Muscle of leg (tissue), 16 donors: ENCODE measurements at places on chromosomes 3 and 15. TPM values are rescaled to one million over a fixed set of nuclear protein-coding genes. Genes with fewer than 3 reads are reported as not detected.
A peak's percentile ranks its signal among the peaks of the same experiment; 100 is the strongest.

GRCh38 chr3:46736006-46736872, 18.6 kb upstream of the PRSS50 start:
- DNase-seq, result no peak

NAALADL2 gene
- 8.7 TPM for polyA plus RNA-seq

- peak; percentile 84 for DNase-seq
These were observed 43.6 kb upstream of the CTSH start for GRCh38 chr15:78988361-78988911.

- DNase-seq, result peak; percentile 32
These were observed 338.1 kb downstream of the GAP43 start for GRCh38 chr3:115961380-115961779.

- peak; percentile 15 for DNase-seq
These were observed 15.9 kb downstream of the PARL start for GRCh38 chr3:183868796-183869195.

RPSA gene
- 2,105 TPM for polyA plus RNA-seq

DNA sequence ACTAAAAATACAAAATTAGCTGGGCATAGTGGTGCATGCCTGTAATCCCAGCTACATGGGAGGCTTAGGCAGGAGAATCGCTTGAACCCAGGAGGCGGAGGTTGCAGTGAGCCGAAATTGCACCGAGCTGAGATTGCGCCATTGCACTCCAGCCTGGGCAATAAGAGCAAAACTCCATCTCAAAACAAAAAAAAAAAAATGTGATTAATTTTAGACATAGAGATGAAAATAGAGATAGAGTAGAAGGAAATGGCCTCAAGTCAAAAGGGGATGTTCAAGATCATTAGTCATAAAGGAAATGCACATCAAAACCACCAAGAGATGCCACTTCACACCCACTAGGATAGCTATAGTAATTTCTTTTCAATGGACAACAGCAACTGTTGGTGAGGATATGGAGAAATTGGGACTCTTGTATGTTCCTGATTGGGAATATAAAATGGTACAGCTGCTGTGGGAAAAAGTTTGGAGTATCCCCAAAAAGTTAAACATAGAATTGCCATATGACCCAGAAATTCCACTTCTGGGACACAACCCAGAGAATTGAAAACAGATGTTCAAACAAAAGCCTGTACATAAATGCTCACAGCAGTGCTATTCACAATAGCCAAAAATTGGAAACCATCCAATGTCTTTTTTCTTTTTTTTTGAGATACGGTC, 55.4 kb downstream of the ABHD2 start:
- peak; percentile 98 for DNase-seq

DNA sequence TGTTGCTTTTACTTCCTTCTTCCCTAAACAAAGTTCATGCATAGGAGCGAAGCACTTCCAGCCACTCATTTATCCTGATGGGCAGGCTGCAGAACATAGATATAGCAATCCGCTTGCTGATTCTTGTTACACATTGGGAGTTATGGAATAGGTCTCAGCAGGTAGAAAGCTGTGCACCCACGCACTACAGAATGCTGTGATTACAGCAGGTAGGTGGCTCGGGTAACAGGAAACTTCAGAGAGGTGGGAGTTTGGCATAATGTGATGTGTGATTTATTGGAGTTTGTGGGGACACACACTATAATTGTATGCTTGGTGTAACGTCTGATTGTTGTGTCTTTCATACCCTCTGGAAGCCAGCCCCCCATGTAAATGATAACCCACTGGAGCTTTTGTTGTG, 99.2 kb upstream of the MEIS2 start:
- no peak for DNase-seq

- no peak for DNase-seq
These were observed 109.1 kb upstream of the TNFAIP8L3 start for GRCh38 chr15:51203797-51204196.

- peak; percentile 72 for DNase-seq
These were observed 38.3 kb downstream of the MYH15 start for GRCh38 chr3:108472001-108472591.

- peak; percentile 85 for DNase-seq
These were observed 174.9 kb upstream of the SEMA6D start for GRCh38 chr15:47542312-47542989.

GRCh38 chr15:85761635-85762034, 33.1 kb downstream of the KLHL25 start:
- no peak for DNase-seq

GRCh38 chr3:191985691-191986090, 524.7 kb downstream of the PYDC2 start:
- no peak for DNase-seq

GRCh38 chr3:115245899-115246298, 98.8 kb upstream of the ZBTB20 start:
- DNase-seq, result no peak

DNA sequence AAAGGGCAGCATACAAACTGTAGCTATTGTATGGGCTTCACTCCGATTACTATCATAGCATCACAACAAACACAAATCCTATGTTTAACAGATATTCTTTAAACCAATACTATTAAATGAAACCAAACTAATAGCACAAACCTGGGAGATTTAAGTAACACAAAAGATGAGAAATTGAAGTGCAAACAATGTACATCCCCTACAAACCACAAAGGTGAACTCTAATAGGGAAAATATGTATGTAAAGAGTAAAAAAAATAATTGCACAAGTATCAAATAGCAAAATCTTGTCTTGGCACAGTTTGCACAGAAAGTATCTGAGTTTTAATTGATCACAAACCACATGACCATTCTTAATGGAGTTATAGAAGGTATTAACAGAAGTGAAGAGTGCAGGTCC, 138.5 kb downstream of the CPNE4 start:
- no peak for DNase-seq

- DNase-seq, result no peak
These were observed 14.2 kb upstream of the COLQ start for GRCh38 chr3:15535732-15536131.
